ENCODE measurements at places on chromosomes 12 and 14.
A peak's percentile ranks its signal among the peaks of the same experiment; 100 is the strongest.

- no peak for DNase-seq
Measured at GRCh38 chr12:104026841-104027599, 23.0 kb downstream of the GLT8D2 start.

- peak; percentile 5 for DNase-seq
Measured at GRCh38 chr12:3600039-3600720, 109.2 kb downstream of the PRMT8 start.

DNA sequence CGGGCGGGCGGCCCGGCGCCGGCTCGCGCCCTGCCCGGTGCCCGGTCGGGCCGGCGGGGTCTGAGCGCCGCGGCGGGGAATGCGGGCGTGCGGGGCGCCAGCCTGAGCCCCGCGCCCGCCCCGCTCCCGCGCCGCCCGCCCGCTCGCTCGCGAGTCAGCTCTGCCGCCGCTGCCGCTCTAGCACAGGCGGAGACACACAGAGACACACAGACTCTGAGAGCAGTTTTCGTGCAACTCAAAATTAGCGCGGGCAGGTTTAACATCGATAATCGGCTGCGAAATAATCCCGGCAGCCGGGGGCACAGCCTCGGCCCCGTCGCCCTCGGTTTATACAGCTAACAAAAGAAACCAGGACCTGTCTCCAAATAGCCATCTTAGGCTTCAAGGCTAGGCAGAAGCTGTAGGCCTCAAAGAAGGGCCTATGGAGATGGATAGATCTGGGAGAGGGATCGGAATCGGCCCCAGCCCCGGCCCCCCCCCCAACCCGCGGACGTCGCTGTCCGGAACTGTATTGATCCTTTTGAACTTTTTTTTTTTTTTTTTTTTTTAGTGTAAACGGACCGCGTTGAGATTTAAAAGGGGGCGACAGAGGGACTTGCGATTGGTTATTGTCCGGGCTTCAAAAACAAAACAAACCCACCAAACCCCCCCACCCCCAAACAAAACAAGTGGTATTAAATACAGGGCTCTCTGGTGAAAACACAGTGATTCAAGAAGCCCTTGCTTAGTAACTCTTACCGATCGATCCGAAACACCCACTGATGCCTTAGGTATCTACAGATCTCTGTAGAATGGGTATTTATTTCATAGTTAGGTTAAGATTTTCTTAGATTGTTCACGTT lies 1.1 kb downstream of the ARID2 start:
- DNase-seq = peak; percentile 44

GRCh38 chr12:105945880-105946279 lies 192.9 kb downstream of the NUAK1 start:
- no peak for DNase-seq

GRCh38 chr12:48291511-48291910 lies 59.2 kb downstream of the ZNF641 start:
- no peak for DNase-seq

- no peak for DNase-seq
Measured at GRCh38 chr12:4794491-4794890, 74.3 kb downstream of the GALNT8 start.
